ACHN (cell line): ENCODE measurements at places on chromosomes 6 and 20.

GRCh38 chr6:51466427-51466826 is 621.0 kb downstream of the PKHD1 start:
- no peak for DNase-seq

- no peak for DNase-seq
Observed at GRCh38 chr6:135163440-135163738, 17.7 kb upstream of the MYB start.

- no peak for DNase-seq
Observed at GRCh38 chr20:56925831-56926170, 296.7 kb downstream of the TFAP2C start.

GRCh38 chr6:26183237-26183580 is 96.0 kb downstream of the HFE start:
- DNase-seq, result no peak

GRCh38 chr6:122758927-122759334 is 20.6 kb upstream of the FABP7 start:
- no peak for DNase-seq

GRCh38 chr6:165218829-165219228 is 90.6 kb downstream of the C6orf118 start:
- DNase-seq, result no peak

GRCh38 chr6:89917801-89918366 is 23.6 kb downstream of the GJA10 start:
- DNase-seq, result no peak

- no peak for DNase-seq
Observed at GRCh38 chr6:115986026-115986425, 74.7 kb downstream of the FRK start.

- no peak for DNase-seq
Observed at GRCh38 chr20:8196096-8196495, 64.0 kb downstream of the PLCB1 start.

- DNase-seq, result no peak
Observed at GRCh38 chr20:35490736-35491181, 35.4 kb downstream of the CEP250 start.

GRCh38 chr6:5044866-5045265 is 40.3 kb upstream of the PPP1R3G start:
- no peak for DNase-seq

GRCh38 chr20:4320291-4320690 is 304.9 kb upstream of the RNF24 start:
- DNase-seq, result no peak

- DNase-seq, result no peak
Observed at GRCh38 chr6:25902071-25902470, 28.0 kb upstream of the SLC17A3 start.

DNA sequence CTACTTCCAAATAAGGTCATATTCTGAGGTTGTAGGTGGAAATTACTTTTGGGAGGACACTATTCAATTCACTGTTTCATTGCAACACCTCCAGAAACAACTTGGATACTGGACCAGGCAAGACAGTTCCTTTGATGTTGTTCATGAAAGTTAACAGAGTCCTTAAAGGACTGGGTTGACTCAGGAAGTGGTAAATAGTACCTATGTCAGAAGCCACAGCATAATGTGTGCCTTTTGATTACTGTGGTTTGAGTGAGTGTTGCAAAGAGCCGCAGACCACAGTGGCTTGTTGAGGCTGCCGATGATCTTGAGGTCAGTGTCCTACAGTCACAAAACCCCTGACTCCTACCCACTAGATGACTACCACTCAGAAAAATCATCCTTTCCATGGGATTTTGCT is 10.9 kb downstream of the IL20RA start:
- DNase-seq, result no peak

DNA sequence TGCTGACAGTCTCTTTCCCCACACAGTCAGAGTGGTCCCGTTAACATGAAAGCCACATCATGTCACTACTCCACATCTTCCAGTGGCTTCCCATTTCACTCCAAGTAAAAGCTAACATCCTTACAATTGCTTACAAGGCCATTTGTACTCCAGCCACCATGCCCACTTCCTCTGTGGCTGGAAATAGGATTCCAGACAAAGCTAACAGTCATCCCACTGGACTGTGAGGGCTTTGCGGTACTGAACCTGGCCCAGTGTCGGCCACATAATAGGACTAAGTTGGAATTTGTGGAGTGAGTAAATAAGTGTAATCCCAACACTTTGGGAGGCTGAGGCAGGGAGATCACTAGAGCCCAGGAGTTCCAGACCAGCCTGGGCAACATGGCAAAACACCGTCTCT is 10.9 kb downstream of the CCM2L start:
- no peak for DNase-seq
